Activated CD4-positive, alpha-beta T cell treated with anti-CD3 and anti-CD28 coated beads for 24 hours (primary cell): ENCODE measurements at places on chromosomes 3 and 15.

DNA sequence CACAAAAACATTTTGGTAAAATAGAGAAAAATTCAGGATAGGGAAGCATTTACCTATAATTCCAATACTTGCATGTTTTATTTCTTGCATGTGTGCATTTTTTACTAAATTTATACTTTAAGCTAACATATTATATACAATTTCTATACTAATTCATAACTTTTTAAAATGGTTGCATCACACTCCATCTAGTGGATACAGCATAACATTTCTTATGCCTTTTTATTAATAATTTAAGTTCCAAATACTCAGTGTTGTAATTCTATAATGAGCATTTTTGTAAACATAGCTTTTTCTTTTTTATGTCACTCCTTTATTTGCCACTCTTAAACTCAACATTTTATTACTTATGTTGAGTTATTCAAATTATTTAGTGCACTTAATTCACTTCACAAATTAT is 477.7 kb downstream of the ZBBX start:
- DNase-seq: no peak

DNA sequence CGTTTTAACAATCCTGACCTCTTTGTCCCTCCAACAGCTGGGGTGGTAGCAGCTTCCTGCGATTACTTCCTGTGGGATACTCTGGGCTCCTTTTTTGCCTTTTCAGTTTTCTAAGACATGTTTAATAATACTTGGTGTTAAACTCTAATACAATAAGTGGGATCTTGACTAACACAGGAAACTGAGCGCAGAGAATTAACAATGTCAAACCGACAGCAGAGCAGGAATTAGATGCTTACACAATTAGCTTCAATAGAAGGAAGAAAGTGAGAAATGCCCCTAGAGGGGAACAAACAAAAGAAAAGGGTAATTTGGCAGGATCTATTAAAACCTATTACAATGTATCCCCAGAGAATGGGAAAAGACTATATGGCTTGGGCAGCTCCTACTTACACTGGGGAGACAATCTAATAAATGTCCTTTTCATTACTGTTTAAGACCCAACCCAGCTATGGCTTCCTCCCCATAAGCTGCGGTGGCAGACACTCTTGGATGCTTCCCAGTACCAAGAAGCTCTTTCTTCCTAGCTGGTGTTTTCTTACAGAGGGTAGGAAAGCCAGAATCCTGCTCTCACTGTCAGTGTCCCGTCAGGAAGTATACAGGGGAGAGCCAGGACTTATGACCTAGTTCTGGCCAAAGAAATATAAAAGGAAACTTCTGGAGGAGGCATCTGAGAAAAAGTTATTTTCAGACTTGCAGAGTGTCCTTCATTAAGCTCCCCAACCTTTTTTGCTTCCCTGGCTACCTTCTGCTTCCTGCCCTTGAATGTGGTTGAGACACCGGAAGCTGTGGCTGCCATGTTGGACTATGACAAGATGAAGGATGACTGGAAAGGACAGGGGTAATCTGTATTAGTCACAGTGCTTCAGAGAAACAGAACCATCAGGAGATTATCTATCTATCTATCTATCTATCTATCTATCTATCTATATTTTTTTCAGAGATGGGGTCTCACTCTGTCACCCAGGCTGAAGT is 194.1 kb upstream of the KBTBD8 start:
- no peak for DNase-seq

- DNase-seq: no peak
Measured at GRCh38 chr3:126257984-126258383, 77.6 kb upstream of the ALDH1L1 start.

DNA sequence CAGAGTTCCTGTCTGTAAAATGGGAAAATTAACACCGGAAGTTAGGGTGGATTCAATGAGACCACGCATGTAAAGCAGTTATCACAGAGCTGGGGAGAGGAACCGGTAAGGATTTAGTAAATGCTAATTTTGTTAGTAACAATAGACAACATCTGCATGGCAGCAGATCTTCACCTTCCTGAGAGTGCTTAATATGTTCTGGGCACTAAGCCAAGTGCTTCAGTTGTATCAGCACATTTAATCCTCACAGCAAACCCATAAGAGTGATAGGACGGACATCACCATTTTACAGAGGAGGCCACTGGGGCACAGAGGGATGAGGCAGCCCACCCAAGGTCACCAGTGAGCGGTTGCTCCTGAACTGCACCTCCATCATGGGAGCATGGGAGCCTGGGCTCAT is 189.4 kb downstream of the WNT5A start:
- no peak for DNase-seq

GRCh38 chr3:59878038-59878427 is 828.2 kb upstream of the CFAP20DC start:
- no peak for DNase-seq
